Left ventricle myocardium inferior (tissue), 1 donor: ENCODE measurements at places on chromosomes 2 and 18. TPM values are rescaled to one million over a fixed set of nuclear protein-coding genes. Genes with fewer than 3 reads are reported as not detected.

The MAP3K19 gene
- total RNA-seq: not detected

The RPRM gene
- not detected for total RNA-seq

The GPR35 gene
- 1.3 TPM for total RNA-seq

The RGPD8 gene
- 4.1 TPM for total RNA-seq

The GEN1 gene
- total RNA-seq: 4.3 TPM

The RESP18 gene
- not detected for total RNA-seq

The CERKL gene
- total RNA-seq: not detected
